ENCODE measurements at places on chromosomes 2 and 18. TPM values are rescaled to one million over a fixed set of nuclear protein-coding genes. Genes with fewer than 3 reads are reported as not detected.

DNA sequence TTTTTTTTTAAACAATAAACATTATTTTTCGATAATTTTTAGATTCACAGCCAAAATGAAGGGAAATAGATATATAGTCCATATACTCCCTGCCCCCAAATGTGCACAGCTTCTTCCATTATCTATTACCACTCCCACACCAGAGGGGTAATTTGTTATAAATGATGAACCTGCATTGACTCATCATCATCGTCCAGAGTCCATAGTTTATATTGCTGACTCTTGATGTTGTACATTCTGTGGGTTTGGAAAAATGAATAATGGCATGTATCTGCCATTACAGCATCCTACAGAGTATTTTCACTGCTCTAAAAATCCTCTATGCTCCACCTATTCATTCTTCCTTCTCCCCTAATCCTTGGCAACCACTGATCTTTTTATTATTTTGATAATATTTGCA, 121.5 kb downstream of the LTBP1 start:
- no peak for DNase-seq

Gene CFC1
- total RNA-seq = not detected

DNA sequence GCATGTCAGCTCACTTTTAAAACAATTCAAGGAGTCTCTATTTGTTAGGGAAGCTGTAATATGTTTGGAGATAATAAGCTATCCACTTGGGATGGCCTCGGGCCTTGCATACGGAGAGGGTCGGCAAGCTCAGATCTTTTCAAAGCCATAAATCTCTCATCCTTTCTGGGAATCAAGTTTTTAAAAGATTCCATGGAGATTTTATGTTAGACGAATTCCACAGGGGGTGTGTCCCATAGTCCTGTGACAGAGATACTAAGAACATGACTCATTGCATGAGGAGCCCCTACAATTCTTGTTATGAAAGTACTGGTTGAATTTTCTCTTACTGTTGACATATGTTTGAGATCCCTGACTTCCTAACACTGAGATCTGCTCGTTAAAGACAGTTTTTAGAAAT, 108.7 kb downstream of the FEZ2 start:
- DNase-seq = no peak

GRCh38 chr18:63162271-63163014, 157.1 kb downstream of the BCL2 start:
- DNase-seq = no peak

DNA sequence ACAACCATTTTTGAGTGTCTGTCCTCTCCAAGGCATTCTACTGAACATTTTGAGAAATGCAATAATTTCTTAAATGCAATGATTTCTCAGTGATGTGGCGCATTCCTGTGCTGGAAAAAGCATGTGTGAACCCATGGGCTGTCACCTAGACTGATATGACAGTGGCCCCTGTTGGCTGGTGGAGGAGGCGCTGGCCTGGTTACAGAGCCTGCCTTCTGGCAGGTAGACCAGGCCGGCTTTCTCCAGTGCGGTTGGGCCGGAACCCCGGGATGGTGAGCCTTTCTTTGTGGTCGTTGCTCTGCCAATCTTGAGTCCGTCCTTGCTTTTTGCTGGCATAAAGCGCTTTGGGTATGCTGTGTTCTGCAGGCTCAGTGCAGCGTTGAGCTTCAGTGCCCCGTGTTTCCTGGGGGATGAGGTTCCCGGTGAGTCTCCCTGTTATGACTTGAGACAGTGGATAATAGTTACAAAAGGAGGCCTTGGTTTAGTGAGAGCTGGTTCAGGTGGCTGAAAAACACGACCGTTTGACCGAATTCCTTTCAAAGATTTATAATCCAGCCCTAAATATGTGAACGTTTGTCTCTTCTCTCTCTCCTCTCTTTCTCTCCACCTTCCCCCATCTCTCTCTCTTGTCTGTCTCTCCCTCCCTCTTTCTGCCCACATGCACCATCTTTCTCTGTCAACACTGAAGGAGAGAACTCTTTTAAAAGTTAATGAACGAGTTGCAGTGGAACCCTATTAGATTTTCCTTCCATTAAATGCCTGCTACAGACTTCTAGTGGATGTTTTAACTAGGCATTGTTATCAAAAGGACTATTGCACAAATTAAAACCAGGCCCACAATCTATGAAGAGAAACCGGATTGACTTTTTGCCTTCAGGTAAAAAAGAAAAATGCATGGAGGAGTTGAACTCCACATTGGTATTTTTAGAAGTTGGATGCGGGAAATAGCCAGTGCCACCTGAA, 34.0 kb downstream of the TSHZ1 start:
- DNase-seq = no peak

DNA sequence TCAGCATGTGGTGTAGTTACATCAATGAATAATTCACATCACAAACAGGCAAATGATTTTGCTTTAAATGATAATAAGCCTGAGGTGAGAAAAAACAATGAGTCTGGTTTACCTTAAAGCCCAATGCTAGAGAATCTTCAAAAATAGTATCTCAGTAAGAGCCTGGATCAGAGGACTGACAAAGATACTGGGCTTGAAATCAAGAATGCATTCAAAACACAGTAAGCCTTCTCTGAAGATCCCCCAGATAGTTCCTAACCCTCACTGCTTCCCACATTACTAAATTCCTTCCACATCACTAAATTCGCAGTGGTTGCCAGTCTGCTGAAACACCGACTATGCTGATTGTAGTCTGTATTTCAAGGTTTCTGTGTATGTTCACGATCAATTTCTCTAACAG, 514.9 kb downstream of the SUCLG1 start:
- no peak for DNase-seq

DNA sequence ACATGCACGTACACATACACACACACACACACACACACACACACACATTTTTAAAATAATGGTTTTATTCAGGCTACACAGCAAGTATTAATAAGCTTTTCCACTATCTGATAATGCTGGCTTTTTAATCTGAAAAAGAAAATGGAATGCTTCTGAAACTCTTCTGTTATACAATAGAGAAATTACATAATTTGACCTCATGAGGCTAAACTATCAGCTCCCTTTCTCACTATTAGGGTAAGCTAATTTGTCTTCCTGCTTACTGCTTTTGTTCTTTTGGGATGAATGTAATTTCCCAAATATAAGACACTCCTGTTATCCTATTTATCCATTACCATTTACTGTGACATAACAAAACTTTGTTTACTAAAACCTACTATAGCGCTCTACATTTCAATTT, 41.8 kb downstream of the MAP4K3 start:
- no peak for DNase-seq

DNA sequence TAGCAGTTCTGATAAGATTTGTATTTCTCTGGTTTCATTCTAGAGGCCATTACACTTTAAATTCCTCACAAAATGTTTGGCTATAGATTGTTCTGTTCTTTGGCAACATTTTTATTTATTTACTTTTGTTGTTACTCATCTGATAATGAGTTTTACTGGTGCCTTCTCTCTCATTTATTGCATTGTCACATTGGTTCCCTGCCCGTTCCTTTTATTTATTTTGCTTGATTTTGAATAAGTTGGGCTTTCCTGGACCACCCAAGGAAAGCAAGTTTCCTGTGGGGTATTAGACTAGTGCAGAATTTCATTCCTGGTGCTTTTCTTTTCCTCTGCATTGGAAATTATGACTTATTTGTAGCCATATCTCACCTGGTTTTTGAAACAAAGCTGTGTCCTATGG, 232.0 kb downstream of the SOCS6 start:
- DNase-seq = no peak

DNA sequence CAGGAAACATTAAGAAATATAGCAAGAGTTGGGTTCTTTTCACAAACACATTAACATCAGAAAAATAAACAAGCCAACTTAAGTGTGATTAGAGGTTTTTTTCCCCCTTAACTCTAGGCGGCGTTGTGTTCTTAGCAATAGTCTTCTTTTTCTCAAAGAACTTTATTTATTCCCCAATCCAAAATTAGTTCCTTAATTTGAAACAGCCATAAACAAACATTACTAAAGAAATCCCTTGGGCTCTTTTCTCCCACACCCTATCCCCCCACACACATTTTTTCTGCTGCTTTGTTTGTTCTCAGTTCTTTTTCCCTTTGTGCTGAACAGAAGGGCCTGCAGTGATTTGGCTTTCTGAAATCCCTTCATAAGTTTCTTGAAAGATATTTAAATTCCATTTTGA, 13.2 kb upstream of the MYO1B start:
- DNase-seq = peak; percentile 23

Gene NUP35
- total RNA-seq = 41.1 TPM

DNA sequence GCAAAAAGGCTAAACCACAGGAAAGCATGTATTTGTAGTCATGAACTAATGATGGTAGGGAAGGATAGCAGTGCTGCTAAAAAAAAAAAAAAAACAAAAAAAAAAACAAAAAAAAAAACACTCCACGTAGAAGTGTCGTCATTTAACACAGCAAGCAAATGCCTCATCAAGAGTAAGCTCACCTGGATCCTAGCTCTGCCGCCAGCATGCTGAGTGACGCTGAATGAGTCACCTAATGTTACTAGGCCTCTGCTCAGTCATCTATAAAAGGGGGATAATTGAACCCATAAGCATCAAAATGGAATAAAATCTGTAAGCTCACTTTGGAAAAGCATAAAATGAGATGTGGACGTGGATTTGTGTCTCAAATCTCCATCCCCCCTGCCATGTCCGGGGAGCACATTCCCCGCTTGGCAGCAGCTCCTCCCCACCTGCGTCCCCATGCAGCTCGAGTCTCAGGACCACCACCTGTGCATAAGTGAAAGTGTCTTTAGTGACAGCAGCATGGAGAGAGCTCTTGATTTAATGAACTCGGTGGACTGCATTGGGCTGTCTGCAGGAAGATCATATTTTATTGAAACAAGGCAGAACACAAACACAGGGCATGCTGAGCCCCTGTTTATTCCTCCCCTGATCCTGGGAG, 427.5 kb downstream of the LRATD1 start:
- no peak for DNase-seq

DNA sequence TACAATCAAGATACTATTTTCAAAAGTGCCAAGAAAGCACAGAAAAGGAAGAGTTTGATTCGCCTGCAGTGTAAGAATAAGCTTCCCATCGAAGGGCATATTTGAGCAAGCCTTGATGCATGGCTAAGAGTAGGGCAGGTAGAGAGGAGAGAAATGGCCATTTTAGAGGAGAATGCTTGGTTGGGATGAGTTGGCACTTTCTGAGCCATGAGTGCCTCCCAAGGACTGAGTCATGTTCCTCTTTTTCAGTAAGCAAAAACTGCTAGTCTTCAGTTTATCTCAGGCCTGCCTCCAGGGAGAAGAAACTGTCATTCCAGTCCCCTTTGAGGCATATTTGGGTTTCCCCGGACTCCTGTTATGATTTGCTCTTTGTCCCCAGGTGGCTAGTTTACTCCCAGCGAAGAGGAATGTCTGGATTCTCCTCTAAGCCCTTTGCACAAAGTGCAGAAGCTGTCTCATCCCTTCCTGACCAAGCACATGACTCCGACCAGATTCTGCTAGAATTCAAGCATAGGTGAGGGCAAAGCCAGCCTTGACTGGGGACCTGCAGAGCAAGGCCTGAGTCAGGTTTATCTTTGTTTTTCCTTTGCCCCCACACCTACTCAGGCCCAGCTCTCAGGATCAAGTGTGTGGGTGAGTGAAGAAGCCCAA, 115.2 kb downstream of the TTC32 start:
- DNase-seq = peak; percentile 46

Gene GDF7
- total RNA-seq = 0.02 TPM

DNA sequence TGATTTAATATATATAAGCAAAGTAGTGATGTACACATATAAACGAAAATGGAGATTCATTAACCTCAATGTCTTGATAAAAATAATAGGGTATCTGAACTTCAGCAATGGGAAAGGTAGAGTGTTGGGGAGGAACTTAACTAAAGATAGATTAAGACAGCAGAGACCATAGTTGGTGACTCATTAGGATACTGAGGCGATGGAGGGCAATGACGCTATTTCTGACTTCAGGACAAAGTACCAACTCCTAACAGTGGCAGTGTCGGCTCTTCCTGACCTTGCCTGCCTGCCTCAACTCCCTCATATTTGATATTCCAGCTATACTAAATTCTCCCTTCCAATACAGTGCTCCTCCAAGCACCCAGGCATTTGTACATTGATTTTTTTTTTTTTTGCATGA, 98.6 kb downstream of the CDH2 start:
- DNase-seq = no peak

DNA sequence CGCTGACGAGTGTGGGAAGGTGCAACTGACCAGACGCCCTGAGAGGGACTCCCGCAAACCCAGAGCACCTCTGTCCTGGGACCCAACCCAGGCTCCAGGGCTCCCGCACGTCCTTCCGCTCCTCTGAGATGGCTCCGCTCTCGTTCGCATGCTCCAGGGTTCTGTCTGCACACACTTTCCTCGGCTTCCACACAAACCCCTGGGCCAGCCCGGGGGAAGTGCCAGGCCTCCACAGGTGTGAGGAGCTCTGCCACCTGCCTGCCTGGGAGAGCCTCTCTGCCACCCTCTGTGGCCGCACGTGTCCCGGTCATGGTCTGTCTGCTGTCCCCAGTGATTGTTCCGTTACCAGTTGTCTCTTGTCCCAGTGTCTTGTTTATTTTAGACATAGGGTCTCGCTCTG, 222.9 kb downstream of the HDAC4 start:
- no peak for DNase-seq

Gene EFR3B
- total RNA-seq = 0.19 TPM

- DNase-seq = no peak
Observed at GRCh38 chr2:280650-281110, 7.2 kb downstream of the ALKAL2 start.

Gene TNFAIP6
- 1.5 TPM for total RNA-seq

DNA sequence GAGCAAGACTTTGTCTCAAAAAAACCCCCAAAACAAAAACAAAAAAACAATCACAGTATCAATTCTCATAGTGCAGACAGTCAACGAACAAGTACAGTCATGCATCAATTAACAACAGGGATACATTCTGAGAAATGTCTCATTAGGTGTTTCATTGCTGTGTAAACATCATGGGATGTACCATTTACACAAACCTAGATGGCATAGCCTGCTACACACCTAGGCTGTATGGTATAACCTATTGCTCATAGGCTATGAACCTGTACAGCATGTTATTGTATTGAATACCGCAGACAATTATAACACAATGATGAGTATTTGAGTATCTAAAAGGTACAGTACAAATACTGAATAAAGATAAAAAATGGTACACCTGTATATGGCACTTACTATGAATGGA, 67.8 kb upstream of the LMAN1 start:
- DNase-seq = no peak

All from H4 (cell line).